ENCODE measurements at places on chromosomes 16 and 17.

DNA sequence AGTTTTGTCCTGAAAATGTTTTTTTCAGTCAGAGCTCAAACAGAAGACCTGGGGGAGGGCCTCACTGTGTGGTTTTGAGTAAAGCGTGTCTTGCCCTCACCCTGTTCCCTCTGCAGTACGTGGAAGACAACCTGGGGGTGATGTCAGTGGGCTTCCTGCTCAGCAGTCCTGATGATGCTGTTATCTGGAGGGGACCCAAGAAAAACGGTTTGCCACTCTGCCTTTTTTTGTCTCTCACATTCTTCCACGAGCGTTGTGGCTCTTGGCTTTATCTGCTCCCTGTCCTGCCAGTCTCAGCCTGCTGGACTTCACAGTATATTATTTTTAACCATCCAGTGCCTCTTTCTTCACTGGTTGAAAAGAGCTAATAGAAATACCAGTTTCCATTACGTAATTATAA, 12.9 kb downstream of the NUBP1 start:
- no peak for DNase-seq

GRCh38 chr17:45353043-45353442, 36.2 kb upstream of the MAP3K14 start:
- DNase-seq = no peak

DNA sequence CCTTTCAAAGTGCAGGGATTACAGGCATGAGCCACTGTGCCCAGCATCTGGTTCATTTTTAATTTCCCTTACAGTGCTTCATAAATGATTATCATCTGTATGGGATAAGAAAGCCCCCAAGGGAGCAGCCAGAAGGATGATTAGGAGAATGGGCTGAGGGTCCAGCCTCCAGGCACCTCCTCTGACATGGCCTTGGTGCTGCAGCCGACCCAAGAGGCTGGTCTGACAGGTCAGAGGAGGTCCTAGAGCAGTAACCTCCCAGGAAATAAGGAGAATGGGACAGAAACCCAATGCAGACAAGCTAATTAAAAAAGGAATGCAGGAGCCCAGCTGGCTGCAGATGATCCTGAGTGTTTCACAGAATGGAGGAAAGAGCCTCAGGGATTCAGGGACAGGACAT, 29.0 kb downstream of the MRC2 start:
- no peak for DNase-seq

DNA sequence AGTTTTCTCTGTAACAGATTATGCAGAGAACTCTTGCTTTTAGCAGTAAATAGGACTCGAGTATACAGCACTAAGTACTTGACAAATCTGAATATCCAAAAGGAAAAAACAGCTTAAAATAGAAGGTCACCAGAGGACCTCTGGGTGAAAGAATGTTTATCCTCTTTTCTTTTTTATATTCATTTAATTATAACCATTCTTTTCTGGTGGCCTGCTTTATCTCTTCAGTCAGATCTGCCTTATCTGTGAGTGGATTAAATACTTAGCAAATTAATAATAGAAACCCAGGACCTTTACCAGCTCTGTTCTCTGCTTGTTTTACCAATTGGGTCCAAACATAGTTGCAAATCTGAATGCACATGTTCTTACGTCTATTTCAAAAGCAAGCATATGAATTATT, 8.6 kb downstream of the DGKE start:
- no peak for DNase-seq

GRCh38 chr16:1678500-1679098, 520 bp downstream of the JPT2 start:
- no peak for DNase-seq

DNA sequence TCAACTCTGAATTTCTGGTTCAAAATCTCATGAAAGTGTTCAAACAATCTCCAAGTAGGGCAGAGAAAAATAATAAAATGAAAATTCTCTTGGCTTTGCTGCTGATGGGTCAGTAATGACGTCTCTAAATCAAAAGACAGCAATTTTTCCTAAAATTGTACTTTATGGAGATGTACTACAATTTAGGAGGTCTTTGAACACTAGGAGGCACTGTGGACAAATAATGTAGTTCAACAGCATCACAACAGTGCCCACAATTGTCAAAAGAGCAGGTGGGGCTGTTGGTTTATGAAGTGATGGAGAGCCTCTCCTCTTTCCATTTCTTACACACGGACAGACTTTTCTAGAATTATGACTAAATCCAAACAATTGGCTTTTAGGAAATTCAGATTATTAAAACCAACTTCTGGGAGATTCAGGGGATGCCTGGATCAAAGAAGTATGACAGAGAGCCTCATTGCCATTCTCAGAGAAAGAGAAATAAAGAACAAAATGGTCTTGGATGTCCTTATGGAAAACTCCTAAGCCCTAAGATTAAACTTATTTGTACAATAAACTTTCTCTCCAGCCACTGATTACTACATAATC, 23.8 kb downstream of the EZH1 start:
- DNase-seq = no peak

GRCh38 chr17:33205552-33205951, 87.5 kb downstream of the ASIC2 start:
- no peak for DNase-seq

GRCh38 chr17:77377710-77378235, 237.0 kb downstream of the SEC14L1 start:
- DNase-seq = no peak

- DNase-seq = no peak
These were observed 4.4 kb upstream of the IL27 start for GRCh38 chr16:28511031-28511430.

DNA sequence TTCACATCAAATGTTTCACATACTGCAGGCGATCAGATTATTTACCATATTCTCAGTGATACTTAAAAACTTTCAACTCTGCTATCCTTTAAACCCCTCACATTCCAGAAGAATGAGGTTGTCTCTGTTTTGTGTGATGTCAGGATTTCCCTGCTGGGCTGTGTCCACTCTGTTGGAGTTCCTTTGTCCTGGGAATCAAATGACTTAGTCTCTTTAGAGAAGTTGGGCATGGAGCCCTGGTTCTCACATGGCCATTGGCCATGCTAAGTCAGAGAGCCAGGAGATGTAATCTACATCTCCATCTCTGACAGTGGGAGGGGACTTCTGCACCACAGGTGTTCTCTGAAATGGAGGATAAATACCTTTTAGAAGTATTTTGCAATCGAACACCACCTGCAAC, 205.1 kb upstream of the MAF start:
- DNase-seq = no peak

DNA sequence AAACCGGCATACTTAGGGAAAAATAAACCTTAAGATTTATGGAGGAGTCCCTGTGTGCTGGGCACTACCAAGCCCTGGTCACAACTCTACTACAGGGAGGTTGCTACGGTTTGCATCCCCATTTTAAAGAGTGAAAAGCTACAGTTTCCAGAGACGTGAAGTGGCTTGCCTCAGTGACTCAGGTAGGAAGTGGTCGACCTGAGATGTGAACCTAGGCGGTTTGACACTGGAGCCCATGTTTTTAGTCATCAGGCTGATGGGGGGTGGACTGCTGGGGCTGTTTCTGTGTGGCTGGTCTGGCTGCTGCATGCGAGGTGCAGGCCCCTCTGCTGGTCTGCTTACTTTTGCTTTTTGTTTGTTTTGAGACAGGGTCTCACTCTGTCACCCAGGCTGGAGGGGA, 6.6 kb downstream of the COX6A2 start:
- DNase-seq = no peak

All from esophagus squamous epithelium (tissue), 5 donors.